HS-27A (cell line): ENCODE measurements at places on chromosomes 7 and 10.

DNA sequence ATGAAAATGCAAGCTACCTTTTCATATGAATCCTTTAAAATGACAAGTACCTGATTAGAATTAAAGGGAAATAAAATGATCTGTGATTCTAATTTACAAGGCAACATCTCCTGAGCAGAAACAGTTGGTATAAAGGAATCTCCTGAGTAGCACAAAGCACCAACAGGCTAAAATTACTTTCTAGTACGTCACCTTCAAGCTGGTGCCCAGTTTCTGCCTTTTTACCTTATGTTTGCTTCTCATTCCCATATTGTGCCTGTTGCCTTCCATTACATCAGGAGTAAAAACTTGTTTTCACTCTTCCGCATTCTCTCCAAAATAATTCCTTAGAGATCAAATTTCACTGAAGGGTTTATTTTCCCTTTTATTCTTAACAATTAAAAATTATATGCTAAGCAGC is 587.1 kb upstream of the KCND2 start:
- no peak for DNase-seq

GRCh38 chr7:119545118-119545517 is 727.9 kb upstream of the KCND2 start:
- DNase-seq, result peak; percentile 19

DNA sequence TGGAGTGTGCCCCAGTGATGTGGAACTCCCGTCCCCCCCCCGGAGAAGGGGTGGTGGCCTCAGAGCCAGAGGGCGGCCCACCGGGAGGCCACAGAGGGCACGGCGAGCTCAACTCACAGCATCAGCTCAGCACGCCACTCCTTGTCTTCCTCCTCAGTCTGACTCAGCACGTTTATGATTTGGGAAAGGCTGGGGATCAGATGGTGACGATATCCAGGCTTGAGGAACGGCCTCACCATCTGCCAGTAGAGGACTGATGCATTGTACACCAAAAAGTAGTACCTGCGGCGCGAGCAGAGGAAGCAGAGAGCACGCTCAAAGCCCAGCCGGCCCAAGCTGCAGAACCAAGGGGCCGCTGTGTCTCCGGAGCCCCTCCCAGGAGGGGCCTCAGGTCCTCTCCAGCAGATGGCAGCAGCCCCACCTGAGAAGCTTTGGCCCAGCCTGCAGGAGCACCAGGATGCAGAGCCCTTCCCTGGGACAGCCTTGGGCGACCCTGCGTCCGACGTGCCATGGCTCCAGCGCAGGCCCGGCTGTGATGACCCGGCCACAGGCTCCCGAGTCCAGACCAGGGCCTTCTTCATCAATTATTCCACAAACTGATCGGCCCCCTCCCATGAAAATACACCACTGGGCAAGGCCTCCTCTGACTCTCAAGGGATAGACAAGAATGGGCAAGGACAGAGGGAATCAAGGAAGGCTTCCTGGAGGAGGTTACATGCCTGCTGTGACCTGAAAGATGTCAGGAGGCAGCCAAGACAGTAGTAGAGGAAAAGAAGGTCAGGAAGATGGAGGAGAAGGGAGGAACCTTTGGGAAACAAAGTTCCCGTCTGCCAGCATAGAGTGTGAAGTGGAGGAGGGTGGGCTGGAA is 3.7 kb downstream of the CFAP46 start:
- DNase-seq, result no peak

- DNase-seq, result no peak
Observed at GRCh38 chr10:132370426-132371340, 26.3 kb upstream of the PWWP2B start.

DNA sequence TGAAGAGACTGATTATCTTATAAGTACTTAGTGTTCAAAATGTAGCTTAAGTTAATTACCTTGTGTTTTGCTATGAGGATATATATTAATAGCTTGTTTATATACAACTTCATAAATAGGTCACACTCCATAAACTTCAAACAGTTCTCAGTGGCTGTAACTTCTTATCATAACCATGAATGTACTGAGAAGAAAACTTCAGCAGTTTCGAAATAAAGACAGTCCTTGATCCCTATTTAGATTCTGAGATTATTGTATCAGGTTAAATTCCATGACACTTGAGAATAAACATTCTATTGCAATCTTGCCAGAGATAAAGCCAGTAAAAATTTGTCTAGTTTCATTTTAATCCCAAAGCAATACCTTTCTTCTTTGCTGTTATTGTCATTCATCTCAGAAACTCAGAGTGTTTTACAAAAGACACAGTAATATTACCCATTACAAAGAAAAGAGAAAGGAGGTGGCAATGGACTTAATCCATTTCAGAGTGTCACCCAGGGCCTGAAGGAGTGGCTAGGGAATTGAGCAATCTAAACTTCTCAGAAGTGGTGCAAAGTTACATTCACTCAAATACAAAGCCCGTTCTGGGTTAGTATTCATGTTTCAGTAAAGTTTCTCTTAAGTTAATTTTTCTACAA is 403.6 kb downstream of the SEMA3D start:
- no peak for DNase-seq

- DNase-seq, result no peak
Observed at GRCh38 chr7:88363249-88363648, 56.6 kb upstream of the STEAP4 start.

GRCh38 chr10:110324201-110324804 is 19.6 kb upstream of the SMNDC1 start:
- no peak for DNase-seq

DNA sequence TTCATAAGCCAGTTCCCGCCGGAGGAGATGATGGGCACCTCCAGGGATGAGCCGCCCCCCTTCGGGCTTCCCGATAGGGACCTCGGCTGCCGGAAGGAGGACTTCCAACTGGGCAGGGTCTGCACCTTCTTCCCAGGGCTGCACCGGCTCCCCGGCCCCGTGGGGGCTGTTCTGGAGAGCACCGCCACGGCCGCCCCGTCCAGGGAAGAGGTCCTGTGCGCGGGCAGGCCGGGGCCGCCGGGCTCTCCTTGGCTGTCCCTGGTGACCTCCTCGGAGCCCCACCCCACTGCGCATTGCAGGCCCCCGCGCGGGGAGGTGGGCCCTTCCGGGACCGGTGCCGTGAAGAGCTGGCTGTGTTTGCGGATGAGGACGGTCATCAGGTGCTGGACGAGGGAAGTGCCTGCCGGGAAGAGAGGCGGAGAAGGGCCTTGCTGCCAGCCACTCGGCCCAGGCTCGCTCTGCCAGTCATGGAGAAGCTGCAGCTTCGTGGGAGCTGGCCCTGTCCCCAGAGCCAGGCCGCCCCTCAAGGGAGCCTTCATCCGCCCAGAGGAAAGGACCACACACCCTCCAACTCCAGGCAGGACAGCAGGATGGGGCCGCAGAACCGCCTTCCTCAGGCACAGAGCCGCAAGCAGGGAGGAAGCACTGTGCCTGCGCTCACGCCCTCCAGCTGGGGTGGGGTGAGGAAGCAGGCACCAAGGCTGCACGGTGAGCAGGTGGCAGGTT is 144.4 kb downstream of the MAPK8 start:
- DNase-seq, result no peak

DNA sequence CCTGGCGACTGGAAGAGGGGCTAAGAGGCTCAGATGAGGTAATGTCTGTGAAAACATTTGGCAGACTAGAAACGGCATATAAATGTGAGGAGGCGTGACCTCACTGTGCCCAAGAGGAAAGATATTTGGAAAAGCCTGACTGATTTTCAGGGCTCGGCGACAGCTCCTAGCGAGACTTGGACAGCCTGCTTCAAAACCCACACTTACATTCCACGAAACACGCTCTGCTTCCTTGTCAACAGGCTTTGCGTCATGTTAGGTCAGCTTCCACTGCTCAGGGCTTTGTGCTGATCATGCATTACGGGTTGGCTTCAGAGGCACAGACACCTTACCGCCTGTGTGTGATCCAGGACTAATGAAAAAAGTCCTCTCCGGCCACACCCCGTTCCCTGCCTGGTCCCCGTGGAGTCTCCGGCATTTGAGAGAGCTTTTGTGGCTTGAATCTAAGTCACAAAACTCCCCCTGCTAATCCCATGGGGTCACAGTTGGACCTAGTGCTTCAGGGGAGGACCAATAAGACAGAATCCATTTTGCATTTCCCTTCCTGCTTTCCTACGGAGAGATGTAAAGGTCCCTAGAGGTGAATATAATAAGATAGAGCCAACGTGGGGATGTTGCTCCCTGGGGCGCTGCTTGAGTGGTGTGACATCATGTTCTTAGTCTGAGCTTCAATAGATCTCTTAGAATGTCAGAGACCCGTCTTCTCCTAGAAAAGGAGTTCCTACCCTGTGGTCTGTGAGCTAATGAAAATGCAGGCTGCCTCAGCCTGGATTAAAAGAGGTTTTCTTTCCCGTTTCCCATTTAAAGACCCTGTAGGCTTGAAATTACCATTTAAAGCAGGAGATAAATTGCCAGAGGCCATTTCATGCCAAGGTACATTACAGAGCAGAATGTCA is 25.5 kb downstream of the FGFBP3 start:
- no peak for DNase-seq

DNA sequence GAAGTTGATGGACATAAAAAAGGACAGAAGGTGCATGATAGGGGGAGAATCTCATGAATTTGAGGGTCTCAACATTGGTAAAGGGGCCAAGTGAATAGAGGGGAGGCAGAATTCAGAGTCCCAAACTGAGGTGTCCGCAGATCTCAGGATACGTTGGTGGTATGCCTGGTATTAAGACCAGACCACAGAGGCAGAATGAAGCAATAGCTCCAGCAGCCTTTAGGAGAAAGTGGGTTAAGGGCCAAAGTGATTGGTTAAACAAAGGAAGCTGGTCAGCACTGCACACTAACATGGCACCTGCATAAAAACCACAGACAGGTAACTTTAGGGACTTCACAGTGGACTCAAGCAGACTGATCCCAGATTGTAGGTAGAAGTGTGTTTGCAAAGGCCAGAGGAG is 37.5 kb downstream of the MEST start:
- no peak for DNase-seq

- no peak for DNase-seq
Observed at GRCh38 chr7:136183981-136184380, 206.8 kb upstream of the MTPN start.

DNA sequence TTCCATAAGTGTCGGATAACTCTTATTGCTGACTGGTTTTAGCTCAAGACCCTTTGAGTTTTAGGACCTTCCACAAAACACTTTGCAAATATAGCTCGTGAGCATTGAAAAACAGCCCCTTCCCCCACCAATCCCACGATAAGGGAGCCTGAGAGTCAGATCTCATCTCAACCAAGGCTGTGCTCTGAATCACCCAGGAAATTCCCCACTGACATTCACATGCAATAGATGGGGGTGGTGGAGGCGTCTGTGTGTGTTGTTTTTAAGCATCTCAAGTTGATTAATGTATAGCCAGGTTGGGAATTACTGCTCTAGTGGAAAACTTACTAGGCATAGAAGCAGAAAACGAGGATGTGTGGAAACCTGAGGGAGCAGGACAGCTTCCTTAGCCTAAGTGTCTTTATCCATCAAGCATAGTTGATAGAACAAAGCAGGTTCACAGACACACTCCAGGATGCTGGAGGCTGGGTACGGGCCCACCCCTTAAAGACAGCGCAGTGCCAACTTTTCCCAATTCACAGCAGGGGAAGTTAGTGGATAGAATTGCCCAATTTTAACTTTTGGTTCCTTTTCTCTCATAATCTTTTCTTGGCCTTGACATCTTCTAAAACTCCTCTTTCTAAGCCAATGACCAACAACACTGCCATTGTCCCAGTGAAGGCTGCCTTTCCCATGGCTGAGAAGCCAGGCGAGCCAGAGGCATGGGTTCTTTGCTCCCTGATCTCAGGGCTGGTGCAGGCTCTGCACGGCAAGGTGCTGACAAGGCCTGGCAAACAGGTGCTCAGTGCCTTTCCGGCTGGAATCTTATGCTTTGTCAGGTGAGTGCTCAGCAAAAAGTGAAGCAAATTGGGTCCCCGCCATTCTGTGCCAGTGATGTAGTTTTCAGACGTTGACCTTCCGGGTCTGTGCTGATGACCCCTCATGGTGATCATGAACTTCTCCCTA is 98.5 kb upstream of the INSIG1 start:
- no peak for DNase-seq

DNA sequence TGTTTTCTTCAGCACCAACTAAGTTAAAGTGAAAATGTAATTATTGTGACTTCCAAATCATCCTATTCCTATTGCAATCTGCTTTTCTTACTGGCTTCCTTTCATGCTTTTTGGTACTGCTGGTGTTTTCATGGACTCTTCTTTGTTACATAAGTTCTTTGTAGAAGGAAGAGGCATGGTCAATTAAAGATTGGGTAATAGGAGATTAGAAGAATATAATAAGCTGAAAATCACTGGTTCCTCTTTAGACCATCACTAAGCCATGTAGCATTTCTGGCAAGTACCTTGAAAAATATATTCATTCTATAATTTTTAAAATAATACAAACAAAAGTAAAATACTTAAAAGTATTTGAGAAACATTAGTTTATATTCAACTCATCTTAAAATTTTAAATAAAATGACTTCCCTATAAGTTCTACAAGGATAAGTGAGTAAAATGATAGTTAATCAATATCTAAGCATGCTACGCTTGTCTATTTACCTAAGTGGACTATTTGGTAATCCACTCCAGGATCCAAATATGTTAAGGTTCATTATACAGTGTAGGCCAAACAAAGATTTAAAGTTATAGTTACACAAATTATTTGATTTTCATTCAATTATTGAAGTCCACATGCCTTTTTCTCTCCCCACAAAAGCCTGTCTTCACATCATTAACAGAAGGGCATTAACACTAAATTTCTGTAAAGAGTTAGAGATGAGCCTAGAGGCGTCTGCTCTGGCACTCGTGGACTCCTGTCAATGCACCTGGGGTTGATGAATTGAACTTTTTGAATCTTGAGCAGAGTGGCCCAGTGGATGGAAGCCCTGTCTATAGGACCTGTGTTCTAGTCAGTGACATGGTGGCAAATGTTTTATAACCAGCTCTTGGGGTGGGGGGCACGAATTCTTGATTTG is 408.1 kb downstream of the INHBA start:
- DNase-seq, result no peak

- DNase-seq, result peak; percentile 39
Observed at GRCh38 chr10:97037365-97038361, 148.1 kb downstream of the SLIT1 start.

GRCh38 chr10:35870665-35871310 is 228.7 kb upstream of the FZD8 start:
- DNase-seq, result no peak

GRCh38 chr10:109956454-109957091 is 33.3 kb upstream of the XPNPEP1 start:
- DNase-seq, result no peak

DNA sequence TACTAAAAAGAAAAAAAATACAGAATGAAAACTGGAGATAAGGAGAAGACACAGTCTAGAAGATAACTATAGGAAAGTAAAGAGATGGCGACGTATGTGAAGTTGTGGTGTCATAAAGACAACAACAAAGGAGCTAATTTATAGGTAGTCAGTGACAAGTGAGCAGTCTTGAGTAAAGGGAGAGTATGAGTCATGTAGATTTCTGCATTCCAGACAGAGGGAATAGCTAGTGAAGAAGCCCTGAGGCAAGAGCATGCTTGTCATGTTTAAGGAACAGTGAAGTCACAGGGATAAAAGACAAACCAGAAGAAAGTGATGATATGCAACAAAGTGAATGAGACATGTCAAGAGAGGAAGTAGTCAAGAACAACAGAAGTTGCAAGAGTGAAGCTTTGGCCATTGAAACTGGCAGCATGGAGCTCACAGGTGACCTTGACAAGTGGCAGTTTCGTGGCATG is 2.3 kb upstream of the MIOS start:
- no peak for DNase-seq
